Amniotic stem cell (primary cell): ENCODE measurements at places on chromosomes 2 and 18.

- DNase-seq = no peak
These were observed 86.8 kb upstream of the HS6ST1 start for GRCh38 chr2:128405467-128405900.

DNA sequence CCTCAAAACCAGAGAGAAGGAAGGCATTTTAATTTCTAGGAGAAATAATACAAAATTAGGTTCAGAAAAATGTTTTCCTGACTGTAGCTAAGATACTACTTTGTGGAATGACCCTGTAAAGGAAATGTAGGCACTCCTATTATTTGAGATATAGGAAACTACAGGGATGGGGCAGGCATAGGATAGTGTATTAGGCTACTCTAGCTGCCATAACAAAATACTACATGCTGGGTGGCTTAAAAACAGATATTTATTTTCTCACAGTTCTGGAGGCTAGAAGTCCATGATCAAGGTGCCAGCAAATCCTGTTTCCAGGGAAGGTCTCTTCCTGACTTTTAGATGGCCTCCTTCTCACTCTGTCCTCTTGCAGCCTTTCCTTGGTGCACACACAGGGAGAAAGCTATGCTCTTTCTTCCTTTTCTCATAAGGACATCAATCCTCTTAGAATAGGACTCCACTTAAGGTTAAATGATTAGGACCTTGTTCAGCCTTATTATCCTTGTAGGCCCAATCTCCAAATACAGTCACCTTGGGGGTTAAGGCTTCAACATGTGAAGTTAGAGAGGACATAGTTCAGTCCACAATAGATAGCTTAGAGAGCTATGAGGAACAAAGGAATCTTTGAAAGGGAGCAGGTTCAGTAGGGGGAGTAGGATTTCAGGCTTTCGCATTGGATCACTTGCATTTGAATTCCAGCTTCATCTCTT lies 14.0 kb upstream of the CAVIN2 start:
- no peak for DNase-seq

DNA sequence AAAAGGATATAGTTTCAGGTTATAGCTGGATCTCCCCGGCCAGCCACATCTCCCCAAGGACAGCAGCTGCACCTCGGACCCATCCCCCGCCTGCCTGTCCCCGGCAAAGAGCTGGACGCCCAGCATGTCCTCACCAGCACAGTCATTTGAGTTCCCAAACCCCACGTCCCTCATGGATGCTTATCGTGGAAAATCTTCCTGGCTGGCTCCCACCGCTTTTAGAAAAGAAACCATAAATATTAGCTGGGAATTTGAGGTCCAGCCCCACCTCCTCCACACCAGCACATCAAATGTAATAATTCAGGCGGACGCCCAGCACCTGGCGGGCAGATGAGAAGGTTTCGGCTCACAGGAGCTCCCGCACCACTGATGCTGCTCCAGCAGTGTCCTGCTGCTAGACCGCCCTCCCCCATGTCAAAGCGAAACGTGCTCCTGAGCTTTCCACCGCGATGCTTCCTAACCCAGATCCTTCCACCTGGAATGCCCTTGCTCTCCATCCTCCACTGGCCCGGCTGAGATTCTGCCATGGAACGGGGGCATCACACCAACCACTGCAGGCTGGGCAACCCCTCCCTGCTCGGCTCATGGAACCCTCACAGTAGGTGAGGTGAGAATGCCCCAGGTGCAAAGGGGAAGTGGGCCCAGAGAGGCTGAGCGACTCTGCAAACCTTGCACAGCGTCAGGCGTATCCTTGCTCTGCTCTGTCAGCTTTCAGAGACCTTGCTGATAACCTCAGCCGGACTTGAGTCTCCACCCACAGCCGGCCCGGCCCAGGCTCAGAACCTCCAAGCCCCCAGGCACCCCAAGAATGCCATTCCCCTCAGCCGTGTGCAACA lies 71.5 kb upstream of the GPC1 start:
- no peak for DNase-seq

DNA sequence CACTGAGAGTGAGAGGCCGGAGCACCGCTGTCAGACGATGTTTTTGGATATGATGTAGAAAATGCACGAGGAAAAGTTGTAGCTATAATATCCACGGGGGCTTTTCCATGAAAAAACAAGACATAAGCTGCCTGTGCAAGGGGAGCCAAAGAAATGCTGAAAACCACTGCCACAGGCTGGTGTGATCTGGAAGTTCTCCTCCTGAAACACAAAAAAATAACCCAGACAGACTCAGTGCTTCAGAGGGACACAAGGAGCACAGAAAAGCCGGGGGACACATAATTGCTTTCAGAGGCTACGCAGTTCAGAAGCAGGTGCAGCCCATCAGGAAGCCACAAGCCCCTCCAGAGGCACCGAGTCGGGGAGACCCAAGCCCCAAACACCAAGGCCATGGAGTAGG lies 98.2 kb downstream of the ZNF516 start:
- DNase-seq = no peak

- DNase-seq = no peak
These were observed 276.4 kb downstream of the TGIF1 start for GRCh38 chr18:3726238-3726951.

- no peak for DNase-seq
These were observed 34.0 kb upstream of the TMEM131 start for GRCh38 chr2:98029718-98030222.

DNA sequence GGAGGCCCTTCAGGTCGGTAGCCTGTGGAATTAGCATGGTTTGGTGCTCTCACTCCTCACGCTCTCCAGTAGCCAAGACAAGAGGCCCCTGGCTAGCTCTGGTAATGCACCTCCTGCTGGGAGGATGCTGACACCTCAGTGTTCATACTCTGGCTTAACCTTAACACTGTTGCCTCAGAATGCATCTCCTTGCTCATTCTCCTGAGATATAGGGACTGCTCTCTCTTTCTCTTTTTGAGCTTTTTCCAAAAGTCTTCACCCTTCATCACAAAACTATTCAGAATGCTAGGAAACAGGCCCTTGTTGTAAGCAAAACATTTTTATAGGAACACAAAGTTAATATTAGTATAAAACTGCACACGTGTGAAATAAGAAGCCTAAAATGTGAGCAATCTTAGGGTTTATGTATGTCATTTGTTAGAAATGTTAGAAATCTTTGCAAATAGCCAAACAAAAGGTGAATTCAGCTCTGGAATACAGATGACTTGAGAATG lies 17.3 kb upstream of the IMPA2 start:
- no peak for DNase-seq

DNA sequence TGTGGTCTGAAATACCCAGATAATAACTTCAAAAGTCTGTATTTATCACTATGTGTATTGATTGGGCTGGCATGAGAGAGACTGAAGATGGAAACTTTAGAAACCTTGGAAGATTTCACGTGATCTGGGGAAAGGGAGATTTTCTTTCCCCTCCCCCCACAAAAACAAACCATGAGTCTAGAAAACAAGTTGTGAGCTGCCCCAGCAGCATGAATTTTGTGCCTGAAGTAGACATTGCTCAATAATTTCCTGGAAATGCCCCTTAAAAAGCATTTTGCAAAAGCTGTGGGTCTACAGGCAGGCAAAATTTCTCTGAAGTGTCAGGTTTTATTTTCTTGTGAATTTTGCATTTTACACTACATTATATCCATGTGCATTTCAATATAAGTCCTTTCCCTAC lies 101.8 kb downstream of the ETAA1 start:
- DNase-seq = no peak

GRCh38 chr2:23828986-23829385 lies 97.9 kb downstream of the ATAD2B start:
- no peak for DNase-seq
